ENCODE measurements at places on chromosomes 3 and 15.

DNA sequence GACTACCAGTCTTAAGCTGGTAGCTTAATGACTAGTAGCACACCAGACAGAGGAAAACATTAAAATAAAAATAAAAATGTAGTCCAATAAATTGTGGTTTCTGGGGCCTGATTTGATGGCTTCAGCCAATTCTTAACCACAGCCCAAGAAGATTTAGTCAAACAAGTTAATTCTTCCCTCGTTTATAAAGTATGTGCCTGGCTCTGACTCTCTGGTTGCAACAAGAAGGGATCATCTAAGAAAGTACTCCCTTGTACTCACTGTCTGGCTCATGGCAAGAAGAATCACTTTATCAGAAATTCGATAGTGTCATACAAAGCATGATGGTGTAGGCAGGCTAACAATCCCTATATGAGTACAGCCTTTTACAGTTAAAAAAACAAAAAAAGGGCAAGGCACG lies 141.9 kb downstream of the P3H2 start:
- no peak for DNase-seq

GRCh38 chr3:9278085-9278484 lies 28.6 kb upstream of the SRGAP3 start:
- DNase-seq = no peak

DNA sequence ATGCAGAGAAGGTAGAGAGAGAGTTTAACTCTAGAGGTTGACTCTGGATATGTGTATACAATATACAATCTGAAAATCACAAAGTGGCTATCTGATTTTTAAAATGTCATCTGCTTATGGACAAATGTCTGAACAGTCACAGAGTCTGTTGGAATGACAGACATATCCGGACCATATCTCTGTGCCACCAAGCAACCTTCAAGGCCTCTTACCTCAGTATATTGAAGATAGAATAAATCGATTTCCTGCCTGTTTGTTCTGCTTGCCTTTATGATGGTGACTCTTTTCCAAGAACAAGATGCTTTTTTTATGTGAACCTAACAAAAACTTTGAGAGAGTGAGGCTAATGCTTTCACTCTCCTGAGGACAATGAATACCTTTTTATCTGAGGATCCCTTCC lies 151.1 kb downstream of the RBPMS2 start:
- no peak for DNase-seq

GRCh38 chr15:86021281-86022264 lies 58.1 kb upstream of the AGBL1 start:
- no peak for DNase-seq

GRCh38 chr15:31801152-31801551 lies 229.2 kb upstream of the CHRNA7 start:
- peak; percentile 49 for DNase-seq
